Activated T-helper 1 cell treated with anti-CD3 and anti-CD28 coated beads, Interleukin-12 subunit alpha, Interleukin-12 subunit beta, Interleukin-2, Interleukin-4 antibody, amounts not matched to agents 30 ng/mL and 10 ng/mL and 1 ng/mL, durations not matched to agents 14 hours and 24 hours and 36 hours (primary cell): ENCODE measurements at places on chromosomes 12 and 14. TPM values are rescaled to one million over a fixed set of nuclear protein-coding genes. Genes with fewer than 3 reads are reported as not detected.

The WDHD1 gene
- total RNA-seq = 53.8 and 54.1 TPM in 2 replicates

- no peaks in the 10 kb centered on the region for H3K4me1 ChIP-seq
- H3K27me3 ChIP-seq = peaks cover 2% of the 10 kb centered on the region
- H3K27ac ChIP-seq = no peak overlapping the region
- no peak for DNase-seq
- no peaks in the 10 kb centered on the region for H3K36me3 ChIP-seq
Observed at GRCh38 chr14:93690146-93690545, 98.1 kb downstream of the PRIMA1 start.

- H3K36me3 ChIP-seq = no peaks in the 10 kb centered on the region
- DNase-seq = no peak
- H3K27ac ChIP-seq = no peak overlapping the region
- no peaks in the 10 kb centered on the region for H3K4me1 ChIP-seq
- no peak overlapping the region for H3K4me3 ChIP-seq
Observed at GRCh38 chr14:20522332-20522731, 17.0 kb downstream of the RNASE10 start.

GRCh38 chr14:93954900-93955849 is 21.2 kb downstream of the ASB2 start:
- no peak for DNase-seq
- H3K27ac ChIP-seq = peak overlapping the region; percentile 100
- H3K4me3 ChIP-seq = peak overlapping the region; percentile 76
- H3K4me1 ChIP-seq = peaks cover 99% of the 10 kb centered on the region
- H3K27me3 ChIP-seq = no peaks in the 10 kb centered on the region
